ENCODE measurements at places on chromosomes 2 and 18.

GRCh38 chr2:68940369-68940768 lies 12.3 kb downstream of the GKN2 start:
- no peak for DNase-seq

DNA sequence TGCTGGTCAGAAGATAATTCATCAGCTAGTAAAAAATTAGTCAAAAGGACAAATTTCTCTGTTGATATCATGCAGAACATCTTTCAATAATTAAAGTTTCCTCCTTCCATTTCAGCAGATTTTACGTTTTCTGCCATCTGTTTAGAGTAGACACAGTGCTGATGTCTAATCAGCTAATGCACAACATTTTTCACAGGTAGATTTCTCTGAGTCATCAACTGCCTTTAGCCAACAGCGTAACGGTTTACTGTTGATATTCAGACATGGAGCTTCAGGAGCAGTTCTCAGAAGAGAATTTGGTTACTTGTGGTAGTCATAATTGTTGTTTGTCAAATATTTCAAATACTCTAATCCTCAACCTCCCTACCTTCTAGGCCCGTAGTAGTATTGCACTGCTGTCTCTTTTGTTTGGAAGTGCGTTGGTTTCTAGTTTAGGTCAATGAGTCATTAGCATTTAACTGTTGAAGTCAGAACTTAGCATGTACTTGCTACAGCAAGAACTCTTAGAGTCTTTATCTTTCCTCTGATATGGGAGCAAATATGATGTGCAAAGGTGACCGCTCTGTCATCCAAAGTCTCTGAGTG lies 86.8 kb upstream of the TFPI start:
- no peak for DNase-seq

DNA sequence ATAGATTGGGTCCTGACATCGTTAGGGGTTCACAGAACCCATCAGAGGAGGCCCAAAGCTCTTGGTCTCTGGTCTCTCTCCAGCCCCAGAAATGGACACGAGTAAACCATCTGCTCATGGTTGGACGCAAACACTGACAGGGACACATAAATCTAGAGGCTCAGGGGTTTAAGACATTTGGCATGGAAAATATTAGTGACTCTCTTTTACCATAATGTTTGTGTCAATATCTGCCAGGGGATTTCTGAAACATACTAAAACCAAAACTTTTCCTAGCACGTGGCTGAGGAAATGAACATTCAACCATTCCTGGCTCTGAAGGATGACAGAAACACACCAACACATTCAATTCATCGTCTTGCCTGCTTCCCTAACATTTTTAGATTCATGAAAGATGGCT lies 226.2 kb downstream of the SP3 start:
- no peak for DNase-seq

DNA sequence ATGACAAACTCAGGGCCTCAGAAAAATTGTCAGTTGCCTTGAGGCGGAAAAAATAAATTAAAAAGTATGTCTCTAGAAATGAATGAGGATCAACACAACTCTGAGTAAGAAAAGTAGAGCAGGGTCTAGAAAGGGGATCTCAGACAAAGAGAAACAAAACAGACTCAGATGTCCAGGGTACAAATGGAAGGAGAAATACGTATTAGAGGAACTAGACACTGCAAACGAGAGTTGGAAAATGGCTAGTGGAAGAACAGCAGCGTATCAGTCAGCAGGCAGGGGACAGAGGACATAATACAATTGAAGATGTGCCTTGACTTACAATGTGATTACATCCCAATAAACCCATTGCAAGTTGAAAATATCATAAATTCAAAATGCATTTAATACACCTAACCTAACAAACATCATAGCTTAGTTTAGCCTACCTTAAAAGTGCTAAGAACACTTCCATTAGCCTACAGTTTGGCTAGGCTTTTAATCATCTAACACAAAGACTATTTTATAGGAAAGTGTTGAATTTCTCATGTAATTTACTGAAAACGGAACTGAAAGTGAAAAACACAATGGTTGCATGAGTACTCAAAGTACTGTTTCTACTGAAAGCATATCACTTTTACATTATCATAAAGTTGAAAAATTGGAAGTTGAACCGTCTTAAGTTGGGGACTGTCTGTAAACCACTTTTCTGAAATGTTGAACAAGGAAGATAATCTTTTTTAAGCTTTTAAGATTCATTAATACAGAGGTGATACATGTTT lies 182.8 kb downstream of the NBAS start:
- no peak for DNase-seq

- no peak for DNase-seq
These were observed 104.4 kb downstream of the INHBB start for GRCh38 chr2:120450196-120450820.

- no peak for DNase-seq
These were observed 263.4 kb downstream of the NEDD4L start for GRCh38 chr18:58307441-58307840.
